ENCODE measurements at places on chromosomes 2 and 18.
A peak's percentile ranks its signal among the peaks of the same experiment; 100 is the strongest.

GRCh38 chr2:203815541-203815898 is 52.1 kb upstream of the CTLA4 start:
- no peak for DNase-seq

DNA sequence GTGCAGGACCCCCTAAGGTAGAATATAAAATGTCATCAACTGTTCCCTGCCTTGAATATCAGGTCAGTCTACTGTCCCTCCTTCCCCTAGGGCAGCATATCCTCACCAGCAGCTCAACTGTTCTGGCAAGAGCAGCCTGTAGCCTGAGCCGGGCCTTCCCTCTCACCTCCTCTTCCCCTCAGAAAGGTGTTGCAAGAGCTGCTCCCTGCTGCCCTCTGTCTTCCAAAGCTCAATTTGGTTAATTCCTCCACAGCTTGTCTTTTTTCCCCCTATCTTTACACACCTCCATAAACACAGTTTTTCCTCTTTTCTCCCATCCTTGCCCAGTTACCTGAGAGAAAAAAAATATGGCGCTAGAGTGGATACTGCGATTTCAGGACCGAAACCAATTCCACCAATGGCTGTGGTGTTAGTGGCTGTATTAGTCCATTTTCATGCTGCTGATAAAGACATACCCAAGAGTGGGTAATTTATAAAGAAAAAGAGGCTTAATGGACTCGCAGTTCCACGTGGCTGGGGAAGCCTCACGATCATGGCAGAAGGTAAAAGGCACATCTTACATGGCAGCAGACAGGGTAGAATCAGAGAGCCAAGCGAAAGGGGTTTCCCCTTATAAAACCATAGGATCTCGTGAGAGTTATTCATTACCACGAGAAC is 184.7 kb downstream of the MREG start:
- DNase-seq, result peak; percentile 46

- DNase-seq, result no peak
Measured at GRCh38 chr18:9711361-9712129, 3.4 kb downstream of the RAB31 start.

DNA sequence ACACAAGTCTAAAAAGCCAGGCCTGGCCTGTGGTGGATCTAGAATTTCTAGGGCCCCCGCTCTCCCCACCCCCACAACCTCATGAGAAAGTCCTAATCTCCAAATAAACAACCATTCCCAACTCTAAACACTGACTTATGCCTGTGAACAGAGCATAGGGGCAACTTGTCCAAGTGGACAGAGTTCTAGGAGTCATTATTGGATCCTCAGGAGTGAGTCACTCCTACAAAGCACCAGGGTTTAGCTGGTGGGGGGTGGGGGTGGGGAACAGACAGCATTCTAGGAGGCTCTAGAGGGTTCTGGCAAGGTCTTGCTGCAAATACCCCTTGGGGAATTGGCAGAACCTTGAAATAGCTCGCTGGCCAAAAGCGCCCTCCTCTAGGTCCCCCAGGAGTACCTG is 83.3 kb downstream of the ZCCHC2 start:
- no peak for DNase-seq

GRCh38 chr2:70641263-70641784 is 87.7 kb upstream of the TGFA start:
- no peak for DNase-seq

DNA sequence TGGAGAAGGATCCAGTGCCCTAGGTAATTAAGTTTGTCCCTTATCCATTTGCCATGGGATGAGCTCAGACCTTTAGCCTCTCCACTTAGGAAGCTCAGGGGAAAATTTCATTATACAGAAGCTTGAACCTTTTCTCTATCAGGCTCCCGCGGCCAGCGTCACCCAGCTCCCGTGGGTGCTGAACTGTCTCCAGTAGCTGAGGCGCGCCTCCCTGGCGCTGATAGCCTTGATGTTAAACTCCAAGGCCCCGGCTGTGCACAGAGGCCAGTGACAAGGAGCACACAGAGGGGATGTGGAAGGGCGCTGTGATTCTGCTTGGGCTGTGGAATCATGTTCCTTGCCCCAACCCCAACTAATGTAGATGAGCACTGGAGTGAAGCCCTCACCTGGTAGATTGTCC is 50.8 kb downstream of the NRP2 start:
- no peak for DNase-seq

DNA sequence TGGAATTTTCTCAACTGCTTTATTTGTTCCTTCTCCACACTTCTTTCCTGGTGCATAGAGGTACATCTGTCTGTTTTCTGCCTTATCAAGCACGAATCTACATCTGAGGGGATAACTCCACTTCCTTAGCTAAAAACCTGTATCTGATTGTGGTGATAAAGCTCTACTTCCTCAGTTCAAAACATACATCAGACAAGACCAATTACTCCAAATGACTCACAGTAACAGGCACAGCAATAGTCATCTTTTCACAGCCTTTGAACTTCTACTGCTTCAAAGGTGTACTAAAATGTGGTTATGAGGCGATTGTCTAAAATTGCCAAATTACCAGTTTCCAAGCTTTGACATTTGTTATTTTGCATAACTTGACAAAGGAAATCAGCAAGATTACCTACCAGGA is 803.6 kb upstream of the ZEB2 start:
- no peak for DNase-seq

DNA sequence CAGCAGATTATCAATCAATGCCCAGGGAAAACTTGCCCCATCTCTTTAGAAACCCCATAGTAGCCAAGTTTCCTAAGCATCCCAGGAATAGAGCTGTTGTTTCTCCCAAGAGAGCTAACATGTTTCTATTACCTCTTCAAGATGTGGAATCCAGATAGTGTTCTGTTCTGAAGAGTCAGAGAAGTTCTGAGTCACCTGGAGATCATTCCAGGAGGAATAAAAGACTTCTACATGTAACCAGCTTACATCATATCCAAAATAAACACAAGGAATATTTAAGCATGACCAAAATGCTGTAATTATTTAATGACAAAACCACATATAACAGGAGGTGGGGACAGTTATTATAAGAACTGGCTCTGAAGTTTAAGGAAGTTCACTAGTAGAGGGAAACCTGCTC is 51.0 kb upstream of the GORASP2 start:
- DNase-seq, result no peak

GRCh38 chr18:50465211-50466153 is 90.6 kb downstream of the SKA1 start:
- no peak for DNase-seq

DNA sequence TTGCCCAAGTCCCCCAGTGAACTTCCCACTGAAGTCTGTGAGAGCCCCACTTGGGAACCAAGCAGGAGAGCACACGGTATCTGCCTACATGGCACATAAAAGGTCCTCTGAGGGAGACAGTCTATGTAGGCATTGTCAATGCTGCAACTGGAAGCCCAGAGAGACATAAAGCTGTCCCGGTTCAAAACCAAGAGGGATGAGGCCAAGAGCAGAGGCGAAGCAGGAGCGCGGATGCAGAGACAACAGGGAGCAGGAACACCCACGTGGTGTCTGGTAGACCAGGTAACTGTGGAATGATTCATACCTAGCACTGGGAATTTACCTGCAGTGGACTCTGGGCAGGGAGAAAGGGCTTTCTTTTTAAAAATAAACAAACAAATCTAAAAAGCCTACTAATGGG is 233.1 kb upstream of the SOX11 start:
- no peak for DNase-seq

- DNase-seq, result no peak
Measured at GRCh38 chr2:235745597-235745996, 251.8 kb downstream of the AGAP1 start.

GRCh38 chr18:77487951-77488740 is 238.5 kb downstream of the GALR1 start:
- no peak for DNase-seq

GRCh38 chr2:170077830-170078569 is 99.9 kb upstream of the MYO3B start:
- DNase-seq, result no peak

DNA sequence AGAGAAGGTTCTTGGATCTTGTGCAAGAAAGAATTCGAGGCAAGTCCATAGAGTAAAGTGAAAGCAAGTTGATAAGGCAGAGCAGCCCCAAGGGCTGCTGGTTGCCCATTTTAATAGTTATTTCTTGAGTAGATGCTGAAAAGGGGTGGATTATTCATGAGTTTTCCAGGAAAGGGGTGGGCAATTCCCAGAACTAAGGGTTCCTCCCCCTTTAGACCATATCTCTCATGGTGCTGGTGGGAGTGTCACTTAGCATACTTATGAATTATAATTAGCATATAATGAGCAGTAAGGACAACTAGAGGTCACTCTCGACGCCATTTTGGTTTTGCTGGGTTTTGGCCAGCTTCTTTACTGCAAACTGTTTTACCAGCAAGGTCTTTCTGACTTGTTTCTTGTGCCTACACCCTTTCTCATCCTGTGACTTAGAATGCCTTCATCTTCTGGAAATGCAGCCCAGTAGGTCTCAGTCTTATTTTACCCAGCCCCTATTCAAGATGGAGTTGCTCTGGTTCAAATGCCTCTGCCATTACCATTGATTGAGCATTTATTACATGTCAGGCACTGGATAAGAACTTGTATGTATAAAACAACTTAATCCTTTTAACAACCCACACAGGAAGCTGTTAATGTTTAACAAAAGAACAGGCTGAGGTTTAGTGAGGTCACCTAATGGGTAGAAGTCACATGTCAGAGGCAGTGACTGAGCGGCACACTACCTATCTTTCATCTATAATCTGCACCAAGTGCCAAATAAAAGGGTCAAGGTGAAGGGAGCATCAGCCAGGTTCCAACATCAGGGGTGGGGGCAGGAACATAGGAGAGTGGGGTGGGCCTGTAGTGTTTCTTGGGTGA is 250.9 kb downstream of the ICOS start:
- DNase-seq, result no peak

GRCh38 chr18:69974365-69974764 is 26.7 kb upstream of the CD226 start:
- no peak for DNase-seq

- no peak for DNase-seq
Measured at GRCh38 chr2:148876202-148876594, 1.2 kb downstream of the KIF5C start.

DNA sequence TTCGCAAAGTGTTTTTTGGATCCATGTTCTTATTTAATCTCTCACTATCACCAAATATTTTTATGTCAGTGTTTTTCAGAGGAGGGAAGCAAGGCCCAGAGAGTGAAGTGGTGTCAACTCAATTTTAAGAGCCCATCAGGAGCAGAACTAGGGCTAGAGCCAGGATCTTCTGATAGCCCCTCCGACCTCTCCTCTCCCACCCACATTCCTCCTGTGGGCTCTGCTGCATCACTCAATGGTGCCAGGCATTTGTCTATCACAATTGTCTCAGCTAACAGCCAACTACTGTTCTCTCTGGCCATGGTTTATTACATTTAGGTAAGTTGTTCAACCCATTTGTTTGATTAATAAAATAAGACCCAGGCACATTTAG is 68.6 kb downstream of the MAPK4 start:
- DNase-seq, result no peak

DNA sequence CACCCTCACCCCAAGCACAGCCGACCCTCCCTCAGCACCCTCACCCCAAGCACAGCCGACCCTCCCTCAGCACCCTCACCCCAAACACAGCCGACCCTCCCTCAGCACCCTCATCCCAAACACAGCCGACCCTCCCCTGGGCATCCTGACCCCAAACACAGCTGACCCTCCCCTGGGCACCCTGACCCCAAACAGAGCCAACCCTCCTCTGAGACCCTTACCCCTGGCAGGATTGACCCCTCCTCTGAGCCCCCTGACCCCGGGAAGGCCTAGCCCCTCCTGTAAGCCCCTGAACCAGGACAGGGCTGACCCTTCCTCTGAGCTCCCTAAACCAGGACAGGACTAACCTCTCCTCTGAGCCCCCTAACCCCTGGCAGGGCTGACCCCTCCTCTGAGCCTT is 84.4 kb upstream of the RAB6C start:
- no peak for DNase-seq

DNA sequence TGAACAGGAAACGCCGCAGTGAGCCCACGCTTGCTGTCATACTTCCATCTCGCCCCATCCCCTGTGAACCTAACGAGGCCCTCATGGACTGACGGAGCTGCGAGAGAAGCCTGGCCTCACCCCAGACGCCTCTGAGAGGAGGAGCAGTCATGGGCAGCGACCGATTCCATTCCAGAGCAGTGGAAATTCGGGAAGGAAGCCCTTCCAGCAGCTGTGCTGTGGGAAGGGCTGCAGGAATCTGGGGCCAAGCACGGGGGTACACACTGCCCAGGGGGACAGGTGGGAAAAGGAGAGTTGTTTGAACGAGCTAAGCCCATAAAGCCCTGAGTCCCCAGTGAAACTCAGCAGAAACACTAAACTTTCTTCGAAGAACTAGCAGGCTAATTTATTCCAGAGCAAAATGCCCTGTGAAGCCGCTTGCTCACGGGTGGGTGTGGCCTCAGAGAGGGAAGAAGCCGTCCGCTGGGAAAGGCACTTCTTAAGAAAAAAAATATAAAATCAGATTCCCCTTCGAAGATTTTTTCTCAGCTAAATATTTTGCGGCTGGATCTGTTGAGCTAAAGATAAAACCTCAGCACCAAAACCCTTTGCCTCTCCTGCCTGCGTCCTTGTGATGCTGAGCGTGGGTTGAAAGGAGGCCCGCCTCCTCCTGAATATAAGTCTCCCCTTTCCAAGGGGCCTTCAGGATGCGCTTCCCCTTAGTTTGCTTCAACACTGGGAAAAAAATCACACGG is 38.2 kb downstream of the ANKMY1 start:
- no peak for DNase-seq

GRCh38 chr2:107174171-107174570 is 288.2 kb upstream of the ST6GAL2 start:
- DNase-seq, result no peak

- DNase-seq, result no peak
Measured at GRCh38 chr2:169732075-169732474, 1.6 kb upstream of the KLHL23 start.

DNA sequence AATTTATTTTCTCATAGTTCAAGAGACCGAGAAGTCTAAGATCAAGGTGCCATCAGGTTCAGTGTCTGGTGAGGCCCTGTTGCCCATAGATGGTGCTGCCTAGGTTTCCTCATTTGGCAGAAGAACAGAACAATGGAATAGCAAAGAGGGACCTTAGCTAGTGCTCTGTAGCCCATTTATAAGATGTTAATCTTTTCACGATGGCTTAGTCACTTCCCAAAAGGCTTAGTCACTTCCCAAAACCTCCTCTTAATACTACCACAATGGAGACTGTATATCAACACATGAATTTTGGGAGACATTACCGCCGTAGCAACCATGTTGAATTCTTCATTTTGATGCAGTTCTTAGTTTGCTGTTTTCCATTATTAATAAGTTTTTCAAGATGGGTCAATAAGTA is 246.3 kb upstream of the NRP2 start:
- DNase-seq, result no peak

GRCh38 chr2:216183462-216183861 is 74.3 kb downstream of the XRCC5 start:
- no peak for DNase-seq

DNA sequence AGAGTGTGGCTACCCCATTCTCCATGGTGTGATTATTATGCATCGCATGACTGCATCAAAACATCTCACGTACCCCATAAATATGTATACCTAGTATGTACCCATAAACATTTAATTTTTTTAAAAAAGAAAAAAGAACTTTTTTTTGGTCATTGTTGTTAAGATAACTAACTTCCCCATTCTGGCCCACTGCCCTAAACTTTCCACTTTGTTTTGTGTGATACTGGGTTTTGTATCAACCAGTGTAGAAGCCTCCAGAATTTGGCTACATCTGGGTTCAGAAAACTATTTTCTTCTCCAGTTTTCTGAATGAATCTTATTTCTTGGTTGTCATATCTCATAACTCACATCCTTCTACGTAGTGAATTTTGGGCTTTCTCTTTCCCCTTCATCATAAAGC is 62.3 kb upstream of the NABP1 start:
- no peak for DNase-seq

Measured in uterus (tissue), 4 donors.